ENCODE measurements at places on chromosomes 7 and 10.
A peak's percentile ranks its signal among the peaks of the same experiment; 100 is the strongest.

DNA sequence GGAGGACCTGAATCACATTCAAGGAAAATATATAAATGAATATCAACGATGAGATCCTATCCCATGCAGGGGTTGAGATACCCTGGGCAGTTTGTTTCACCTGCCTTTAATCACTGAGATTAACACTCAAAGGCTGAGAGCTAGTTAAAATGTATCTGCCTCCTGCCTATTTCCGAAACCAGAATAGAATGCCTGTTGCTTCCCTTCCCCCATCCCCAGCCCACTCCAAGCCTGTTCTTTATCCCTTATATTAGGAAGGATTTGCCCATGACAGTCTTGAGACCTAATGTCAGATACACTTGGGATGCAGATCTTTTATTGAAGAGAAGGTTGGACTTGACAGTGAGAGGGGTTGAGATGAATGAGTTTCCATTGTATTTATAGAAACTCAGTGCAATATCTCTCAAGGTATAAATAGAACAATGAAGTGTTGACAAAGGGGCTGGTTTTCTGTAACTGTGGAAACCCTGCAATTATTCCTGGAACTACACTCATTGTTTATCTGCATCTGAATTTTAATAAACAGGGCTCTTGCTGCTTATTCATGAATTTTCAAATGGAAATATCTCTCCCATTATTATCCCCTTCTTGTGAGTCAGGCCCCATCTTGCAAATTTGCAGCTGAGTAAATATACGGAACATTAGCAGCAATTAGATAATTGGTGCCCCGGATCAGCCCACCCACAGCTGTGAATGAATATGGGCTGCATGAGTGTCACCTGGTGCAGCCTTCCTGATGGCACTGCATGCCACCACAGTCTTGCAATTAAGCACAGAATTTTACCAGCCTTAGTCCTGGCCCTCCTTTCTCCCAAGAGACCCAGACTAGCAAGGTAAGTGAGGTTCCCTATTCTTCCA lies 66.7 kb downstream of the SORCS3 start:
- DNase-seq: no peak

- DNase-seq: no peak
Observed at GRCh38 chr10:70761031-70761601, 24.1 kb downstream of the TBATA start.

DNA sequence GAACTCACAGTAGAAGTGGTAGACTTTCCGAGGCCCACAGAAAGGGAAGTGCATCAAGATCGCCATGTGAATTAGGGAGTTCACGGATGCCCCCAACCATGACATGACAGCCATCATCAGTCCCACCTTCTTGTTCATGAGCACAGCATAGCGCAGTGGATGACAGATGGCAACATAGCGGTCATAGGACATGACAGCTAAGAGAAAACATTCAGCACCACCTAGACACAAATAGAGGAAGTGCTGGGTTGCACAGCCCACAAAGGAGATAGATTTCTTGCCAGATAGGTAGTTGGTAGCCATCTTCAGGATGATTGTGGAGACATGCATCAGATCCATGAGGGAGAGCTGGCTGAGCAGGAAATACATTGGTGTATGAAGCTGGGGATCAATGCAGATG lies 342 bp downstream of the OR2AE1 start:
- DNase-seq: no peak

DNA sequence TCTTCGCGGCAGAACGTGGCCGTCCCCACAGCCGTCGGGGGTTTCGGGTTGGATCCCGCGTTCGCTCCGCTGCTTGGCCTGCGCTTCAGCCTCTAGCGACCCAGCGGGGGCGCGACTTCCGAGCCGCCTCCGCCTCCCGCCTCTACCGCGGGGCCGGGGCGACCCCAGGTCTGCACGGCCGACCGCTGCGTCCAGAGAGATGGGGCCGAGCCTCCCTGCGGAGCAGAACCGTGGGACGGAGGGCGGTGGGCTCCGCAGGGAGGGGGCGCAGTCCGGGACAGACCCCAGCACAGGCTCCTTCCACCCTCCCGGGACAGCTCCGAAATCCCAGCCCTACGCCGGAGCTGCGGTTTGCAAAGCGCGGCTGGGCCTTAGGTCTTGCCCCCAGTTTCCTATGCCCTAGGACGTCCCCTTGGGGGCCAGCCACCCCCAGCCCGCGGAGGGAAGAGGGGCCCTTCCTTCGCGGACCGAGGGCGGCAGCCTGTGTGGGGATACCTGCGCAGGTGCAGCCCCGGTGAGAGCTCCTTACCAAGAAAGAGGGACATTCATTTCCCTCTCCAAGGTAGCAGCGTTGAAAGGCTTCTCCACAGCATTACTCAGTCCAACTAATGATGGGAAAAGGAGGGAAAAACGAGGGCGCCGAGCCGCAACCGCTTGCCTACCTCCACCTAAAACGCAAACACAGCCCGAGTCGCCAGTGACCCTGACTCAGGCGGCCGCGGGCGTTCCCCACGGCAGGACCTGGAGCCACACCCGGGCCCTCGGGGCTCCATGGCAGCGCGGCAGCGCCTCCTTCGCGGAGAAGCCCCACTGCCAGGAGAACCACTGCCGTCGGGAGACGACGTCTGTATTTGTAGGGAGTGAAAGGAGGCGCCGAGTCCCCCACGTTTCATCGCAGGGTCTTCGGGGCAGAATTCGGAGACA lies 115.7 kb downstream of the BMS1 start:
- no peak for DNase-seq

GRCh38 chr7:67619175-67619574 lies 622.5 kb downstream of the TYW1 start:
- no peak for DNase-seq

GRCh38 chr7:136958016-136958415 lies 89.6 kb downstream of the CHRM2 start:
- DNase-seq: no peak

GRCh38 chr7:27140126-27140857 lies 3.2 kb downstream of the HOXA5 start:
- DNase-seq: no peak

- DNase-seq: no peak
Observed at GRCh38 chr7:133360201-133360600, 107.3 kb downstream of the EXOC4 start.

DNA sequence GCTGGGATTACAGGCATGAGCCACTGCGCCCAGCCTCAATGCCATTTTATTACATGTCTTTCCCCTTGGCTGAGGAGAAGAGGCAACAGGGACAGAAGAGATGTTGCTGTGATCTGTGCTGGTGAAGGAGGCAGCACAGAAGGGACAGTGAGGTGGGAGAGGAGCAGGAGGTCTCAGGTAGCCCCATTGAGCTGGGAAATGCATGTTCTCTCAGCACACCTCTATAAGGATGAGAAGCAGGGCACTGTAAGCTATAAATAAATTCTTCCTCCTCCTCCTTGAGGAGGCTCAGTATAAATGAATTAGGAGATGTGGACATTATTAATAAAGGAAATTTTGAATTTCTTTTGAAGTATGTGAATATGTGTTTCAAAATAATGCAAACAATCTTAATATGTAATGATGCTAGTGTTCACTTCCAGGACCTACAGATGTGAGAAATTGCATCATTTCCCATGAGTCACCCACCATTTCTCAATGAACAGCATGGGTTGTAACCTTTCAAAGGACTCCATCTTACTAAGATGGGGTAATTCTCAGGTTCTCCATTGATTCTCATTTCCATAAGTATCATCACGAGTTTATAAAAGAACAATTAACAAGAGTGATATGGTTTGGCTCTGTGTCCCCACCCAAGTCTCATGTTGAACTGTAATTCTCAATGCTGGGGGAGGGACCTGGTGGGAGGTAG lies 88.9 kb upstream of the ODAD2 start:
- no peak for DNase-seq

GRCh38 chr10:123521556-123521955 lies 144.6 kb upstream of the GPR26 start:
- no peak for DNase-seq

GRCh38 chr10:71882813-71883659 lies 32.0 kb upstream of the PSAP start:
- DNase-seq: no peak

- DNase-seq: no peak
Observed at GRCh38 chr10:21452203-21452602, 73.3 kb downstream of the SKIDA1 start.

DNA sequence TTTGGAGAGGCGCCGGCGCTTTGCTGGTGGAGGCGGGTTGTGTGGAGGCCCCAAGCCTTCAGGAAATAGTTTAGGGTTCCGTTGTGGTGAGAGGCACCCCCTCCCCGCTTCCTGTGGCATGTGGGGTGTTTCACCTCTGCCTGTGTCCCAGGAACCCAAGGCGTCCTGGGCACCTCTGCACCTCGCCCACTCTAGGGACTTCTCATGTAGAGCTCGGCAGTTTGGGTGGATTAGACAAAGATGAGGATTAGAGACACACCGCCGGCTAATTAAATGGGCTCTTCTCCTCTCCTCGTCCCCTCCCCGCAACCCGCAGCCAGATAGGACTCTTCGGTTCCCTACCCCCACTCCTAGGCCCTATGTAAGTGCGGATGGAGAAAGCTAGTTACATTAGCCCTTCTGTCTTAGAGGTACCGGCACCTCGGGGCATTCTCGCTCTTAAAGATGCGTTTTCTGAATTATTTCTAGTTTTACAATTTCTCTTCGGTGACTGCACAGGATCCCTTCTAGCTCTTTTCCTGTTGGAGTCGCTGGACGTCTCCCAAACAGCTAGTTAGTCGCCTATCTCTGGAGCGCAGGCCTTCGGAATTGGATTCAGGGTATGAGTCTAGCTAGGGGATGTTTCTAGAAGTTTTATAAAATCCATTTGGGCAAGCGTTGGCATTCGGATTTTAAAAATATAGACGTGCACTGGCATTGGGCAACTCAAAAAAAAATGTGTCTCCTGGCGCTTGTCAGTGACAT lies 7.8 kb downstream of the PTF1A start:
- no peak for DNase-seq

GRCh38 chr10:51010977-51011376 lies 63.3 kb upstream of the PRKG1 start:
- DNase-seq: no peak

DNA sequence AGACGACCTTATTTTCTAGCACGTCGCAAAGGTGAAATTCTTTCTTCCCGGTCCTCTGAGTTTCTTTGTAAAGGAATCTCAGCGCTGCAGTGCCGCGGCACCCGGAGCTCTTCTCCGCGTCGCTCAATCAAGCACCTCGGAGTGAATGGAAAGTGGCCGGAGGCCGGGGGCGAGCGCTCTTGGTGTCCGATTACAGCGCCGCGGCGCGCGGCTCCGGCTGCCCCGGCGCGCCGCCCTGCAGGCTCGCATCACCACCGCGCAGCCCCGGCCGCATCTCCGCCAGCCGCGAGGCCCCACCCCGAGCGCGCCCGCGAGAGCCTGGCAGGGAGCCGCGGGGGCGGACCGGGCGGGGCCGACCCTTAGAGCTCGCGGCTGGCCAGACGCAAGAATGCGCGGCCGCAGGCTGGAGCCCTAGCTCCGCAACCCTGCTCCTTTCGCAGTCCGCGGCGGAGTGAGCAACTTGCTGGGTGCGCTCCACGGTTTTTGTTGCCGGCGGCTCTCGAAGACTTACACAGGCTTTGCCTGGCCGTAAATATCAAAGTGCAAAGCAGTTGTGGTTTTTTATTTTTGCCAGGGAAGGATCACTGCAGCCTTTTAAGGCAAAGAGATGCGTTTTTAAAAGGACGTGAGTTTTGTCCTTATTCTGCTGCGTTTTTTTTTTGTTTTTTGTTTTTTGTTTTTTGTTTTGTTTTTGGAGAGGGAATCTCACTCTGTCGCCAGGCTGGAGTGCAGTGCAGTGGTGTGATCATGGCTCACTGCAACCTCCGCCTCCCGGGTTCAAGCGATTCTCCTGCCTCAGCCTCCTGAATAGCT lies at the start of gene SEMA3C:
SEMA3C (minus strand) TSS at position 143 of the 813 bp plus-strand sequence. CDS start 2,270 bp downstream, outside the sequence.
- DNase-seq: peak; percentile 80

DNA sequence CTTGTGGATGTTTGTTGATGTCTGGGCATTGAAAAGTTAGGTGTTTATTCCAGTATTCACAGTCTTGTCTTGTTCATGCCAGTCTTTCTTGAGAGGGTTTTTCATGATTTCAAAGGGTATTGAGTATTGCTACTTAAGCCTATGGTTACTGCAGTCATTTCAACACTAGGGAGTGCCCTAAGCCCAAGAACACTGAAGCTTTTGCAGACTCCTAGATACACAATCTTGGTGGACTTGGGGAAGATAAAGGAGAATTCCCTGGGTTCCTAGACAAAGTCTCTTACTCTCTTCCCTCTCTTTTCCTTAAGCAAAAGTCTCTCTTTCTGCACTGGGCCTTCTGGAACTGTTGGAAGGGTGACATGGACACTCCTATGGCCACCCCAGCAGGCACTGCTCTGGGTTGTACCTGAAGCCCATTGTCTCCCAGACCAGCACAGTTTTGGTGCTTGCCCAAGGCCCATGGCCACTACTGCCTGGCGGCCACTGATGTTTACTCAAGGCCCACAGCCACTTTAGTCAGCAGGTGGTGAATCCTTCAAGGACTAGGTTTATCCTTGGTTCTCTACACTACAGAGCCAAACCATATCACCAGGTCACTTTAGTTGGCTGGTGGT lies 24.9 kb downstream of the SAMD9 start:
- DNase-seq: no peak

- peak; percentile 62 for DNase-seq
Observed at GRCh38 chr7:44378744-44379143, 53.4 kb upstream of the CAMK2B start.

GRCh38 chr7:129169686-129170440 lies 18.6 kb upstream of the SMO start:
- no peak for DNase-seq

DNA sequence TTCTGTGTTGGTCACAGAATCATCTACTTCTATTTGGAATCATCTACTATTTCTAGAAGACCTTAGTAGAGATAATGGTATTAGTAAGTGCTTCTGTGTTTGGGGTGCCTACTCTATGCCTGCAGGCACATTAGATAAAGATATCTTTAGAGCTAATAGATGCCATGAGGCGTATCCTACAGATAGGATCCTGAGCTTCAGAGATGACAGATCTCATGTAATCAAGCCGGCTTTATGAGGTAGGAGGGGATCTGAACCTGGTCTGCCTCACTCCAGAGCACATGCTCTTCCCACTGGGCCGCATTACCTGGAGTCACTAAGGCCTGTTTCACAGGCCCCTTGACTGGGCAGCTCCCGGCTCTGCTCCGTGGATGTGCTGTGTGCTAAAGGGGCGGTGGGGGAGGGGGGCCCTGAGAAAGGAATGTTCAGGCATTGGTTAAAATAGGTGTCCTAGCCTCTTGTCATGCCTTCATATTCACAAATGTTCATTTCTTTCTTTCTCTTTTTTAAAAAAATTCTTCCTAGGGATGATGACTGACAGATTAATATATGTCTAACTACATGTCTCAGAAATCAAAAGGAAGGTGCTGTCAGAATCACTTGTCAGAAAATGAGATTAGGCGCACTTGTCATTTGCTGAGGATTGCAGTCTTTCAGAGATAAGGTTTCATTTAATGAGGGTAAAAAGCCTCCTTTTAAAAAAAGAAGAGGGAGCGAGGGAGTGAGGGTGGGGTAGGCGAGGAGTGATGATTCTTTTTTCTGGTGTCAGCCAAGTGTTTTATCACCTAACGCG lies 458.0 kb upstream of the GALNT17 start:
- DNase-seq: no peak

- DNase-seq: no peak
Observed at GRCh38 chr10:36188080-36188453, 546.0 kb upstream of the FZD8 start.

DNA sequence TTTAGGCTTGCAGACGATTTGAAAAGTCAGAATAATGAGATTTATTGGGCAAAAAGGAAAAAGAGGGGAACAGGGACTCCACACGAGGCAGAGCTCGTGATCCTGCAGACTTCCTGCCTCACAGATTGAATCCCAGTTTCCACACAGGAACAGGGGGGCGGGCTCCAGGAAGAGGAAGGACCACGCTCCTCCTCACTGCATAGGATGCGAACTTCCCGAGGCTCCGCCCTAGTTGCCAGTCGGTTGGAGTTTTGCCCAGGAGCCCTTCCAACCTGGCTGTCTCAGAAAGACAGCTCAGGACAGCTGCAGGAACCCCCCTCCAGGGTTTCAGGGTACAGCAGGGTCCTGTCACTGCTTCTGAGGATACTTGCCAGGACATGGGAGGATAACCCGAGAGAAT lies 488.3 kb upstream of the ADARB2 start:
- DNase-seq: no peak

All from HS-27A (cell line).